Hair follicle dermal papilla cell (primary cell): ENCODE measurements at places on chromosomes 12 and 14. TPM values are rescaled to one million over a fixed set of nuclear protein-coding genes. Genes with fewer than 3 reads are reported as not detected.

Gene ITGA5
- total RNA-seq, result 326 and 330 TPM in 2 replicates

Gene DIO2
- total RNA-seq, result 5.8 and 31.8 TPM in 2 replicates

Gene SLC39A2
- 0.12 and 0.16 TPM in 2 replicates for total RNA-seq

Gene STYK1
- 2.3 and 4.9 TPM in 2 replicates for total RNA-seq

Gene SYNDIG1L
- total RNA-seq, result not detected in 2 replicates

Gene NCOR2
- 112 and 116 TPM in 2 replicates for total RNA-seq

Gene ITGB7
- 1.3 and 1.8 TPM in 2 replicates for total RNA-seq

Gene ARHGEF40
- 72.0 and 87.1 TPM in 2 replicates for total RNA-seq

Gene OVCH1
- total RNA-seq, result not detected in 2 replicates

Gene PDE6H
- total RNA-seq, result not detected in 2 replicates

Gene CYP27B1
- 1.2 and 1.9 TPM in 2 replicates for total RNA-seq

Gene CCDC85C
- 2.9 and 4.7 TPM in 2 replicates for total RNA-seq

Gene KIF5A
- 1.8 and 2.7 TPM in 2 replicates for total RNA-seq

Gene RD3L
- total RNA-seq, result not detected in 2 replicates

Gene GRIN2B
- total RNA-seq, result not detected in 2 replicates

Gene B4GALNT3
- 0.32 and 0.36 TPM in 2 replicates for total RNA-seq

Gene PIGH
- 14.8 TPM in 2 replicates for total RNA-seq

Gene CDK2
- 14.1 and 17.7 TPM in 2 replicates for total RNA-seq
